ENCODE measurements at places on chromosomes 6 and 20.

DNA sequence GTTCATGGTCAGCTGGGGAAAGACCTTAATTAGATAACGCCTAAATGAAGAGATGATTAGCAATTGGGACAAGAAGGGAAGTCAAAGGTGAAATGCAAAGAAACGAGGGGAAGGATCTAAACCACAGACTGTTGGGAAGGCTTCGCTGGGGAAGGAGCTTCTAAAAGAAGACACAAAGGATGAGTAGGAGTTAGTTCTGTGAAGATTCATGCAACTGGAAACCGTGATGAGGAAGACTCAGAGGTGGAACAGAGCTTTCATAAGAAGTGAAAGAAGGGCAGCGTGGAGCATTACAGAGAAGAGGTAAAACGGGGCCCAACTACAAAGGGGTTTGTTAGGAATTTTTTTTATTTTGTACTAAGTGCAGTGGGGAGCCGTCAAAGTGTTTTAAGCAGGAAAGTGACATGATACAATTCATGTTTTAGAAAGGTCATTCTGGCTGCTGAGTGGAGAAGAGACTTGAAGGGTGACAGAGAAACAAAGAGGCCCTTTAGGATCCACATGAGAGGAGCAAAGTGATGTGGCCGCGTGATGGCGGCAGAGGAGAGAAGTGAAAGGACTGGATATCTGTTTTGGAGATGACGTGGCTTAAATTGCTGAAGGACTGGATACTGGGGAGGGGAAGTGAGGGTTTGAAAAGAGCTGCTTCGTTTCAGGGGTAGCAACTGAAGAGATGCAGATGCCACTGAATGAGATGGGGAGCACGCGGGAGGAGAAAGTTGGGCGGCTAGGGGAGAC, 33.6 kb downstream of the TTI1 start:
- no peak for DNase-seq

DNA sequence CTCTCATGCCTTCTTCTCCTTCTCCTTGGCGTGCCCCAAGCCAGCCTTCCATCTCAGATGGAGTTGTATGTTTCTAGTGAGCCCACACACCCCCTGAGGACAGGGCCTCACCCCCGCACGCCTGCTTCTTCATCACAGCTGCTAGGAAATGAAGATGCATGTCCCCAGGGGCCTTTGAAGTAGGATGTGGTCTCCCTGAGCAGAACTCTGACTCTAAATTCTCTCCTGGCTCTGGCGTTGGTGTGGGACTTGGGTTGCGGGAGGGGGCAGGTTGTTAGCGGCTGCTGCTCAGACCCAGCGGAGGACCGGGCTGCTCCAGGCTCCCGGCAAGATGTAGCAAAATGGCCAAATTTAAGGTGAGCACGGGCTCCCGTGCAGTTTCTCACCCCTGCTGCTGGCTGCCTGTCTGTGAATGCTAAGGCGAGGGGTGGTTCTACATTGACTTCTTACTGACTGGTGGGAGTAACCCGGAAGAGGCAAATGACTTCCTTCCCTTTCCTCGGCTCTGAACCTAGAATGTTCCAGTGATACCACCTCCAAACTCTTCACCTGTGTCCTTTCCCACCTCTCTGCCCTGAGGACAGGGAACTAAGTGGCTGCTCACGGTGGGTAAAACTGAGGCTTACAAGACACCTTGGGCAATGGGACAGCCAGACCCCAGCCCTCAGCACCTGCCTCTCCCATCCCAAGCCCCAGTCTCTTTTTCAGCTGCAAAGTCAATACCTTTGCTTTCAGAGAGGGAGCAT, 8.8 kb downstream of the SYNJ2 start:
- DNase-seq: peak; percentile 54

- no peak for DNase-seq
Observed at GRCh38 chr6:16803294-16804200, 42.3 kb upstream of the ATXN1 start.

DNA sequence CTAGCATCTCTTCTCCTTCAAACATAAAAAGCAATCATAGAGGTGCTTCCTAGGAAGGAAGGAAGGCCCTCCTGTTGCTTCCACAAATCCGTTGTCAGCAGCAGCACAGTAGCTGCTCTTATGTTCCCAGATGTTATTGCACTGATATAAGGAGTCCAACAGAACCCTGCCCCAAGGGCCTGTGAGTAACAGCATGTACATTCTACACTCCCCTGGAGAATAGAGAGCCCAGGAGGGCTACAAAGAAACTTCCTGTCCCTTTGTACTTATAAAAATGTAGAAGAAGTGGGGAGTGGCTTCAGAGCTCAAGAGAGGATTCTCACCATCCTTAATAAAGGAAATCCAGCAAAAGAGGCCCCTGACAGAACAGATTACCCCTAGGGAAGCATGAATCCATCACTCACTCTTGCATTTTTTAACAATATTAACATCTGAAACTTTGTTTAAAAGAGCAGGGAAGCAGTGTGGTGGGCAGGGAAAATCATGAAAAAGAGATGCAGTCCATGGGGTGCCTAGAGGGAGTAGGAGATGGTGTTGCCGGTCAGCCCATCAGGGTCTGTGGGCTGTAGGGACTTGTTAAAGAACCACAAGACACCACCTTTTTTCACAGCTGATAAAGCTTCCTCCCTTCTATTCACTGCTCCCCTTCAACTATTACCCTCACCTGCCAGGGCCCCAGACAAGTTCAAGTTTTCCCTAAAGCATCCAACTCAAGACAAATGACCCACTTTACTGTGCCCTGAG, 104.5 kb upstream of the ADGRF1 start:
- no peak for DNase-seq

- no peak for DNase-seq
Observed at GRCh38 chr6:56761651-56762050, 119.0 kb upstream of the DST start.

- DNase-seq: no peak
Observed at GRCh38 chr6:40695114-40695513, 108.0 kb upstream of the LRFN2 start.

GRCh38 chr6:155219858-155220301, 43.9 kb upstream of the CLDN20 start:
- no peak for DNase-seq
